Right hindlimb (tissue), 1 donor: ENCODE measurements at places on chromosomes 6 and 20.

DNA sequence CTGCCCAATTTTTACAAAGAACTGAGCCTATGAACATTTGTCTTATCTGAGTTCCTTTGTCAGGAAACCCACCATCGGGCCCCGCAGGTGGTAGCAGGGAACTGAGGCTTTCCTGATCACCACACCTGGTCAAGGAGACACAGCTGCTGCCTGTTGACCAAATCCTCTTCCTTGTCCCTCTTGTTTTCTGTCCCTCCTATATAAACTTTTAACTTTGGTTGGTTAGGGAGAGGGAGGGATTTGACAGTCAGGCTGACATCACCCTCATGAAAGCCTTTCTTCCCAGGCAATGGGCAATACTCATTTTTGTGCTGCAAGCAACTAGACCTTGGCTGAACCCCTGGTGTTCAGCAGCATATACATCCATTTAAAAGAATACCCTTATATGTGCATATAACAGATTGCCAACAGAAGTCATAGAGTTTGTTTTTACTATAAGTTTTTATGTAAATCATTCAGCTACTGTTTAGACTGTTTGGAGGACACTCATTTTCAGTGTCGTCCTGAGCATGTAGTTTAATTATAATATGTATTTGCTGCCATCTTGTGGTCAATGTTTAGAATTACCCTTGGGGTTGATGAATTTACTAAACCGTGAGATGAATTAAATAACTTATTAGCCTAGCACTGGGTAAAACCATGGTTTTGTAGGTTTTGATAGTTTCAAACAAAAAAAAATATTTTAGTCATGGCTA, 17.0 kb downstream of the CRISP1 start:
- no peak for DNase-seq

DNA sequence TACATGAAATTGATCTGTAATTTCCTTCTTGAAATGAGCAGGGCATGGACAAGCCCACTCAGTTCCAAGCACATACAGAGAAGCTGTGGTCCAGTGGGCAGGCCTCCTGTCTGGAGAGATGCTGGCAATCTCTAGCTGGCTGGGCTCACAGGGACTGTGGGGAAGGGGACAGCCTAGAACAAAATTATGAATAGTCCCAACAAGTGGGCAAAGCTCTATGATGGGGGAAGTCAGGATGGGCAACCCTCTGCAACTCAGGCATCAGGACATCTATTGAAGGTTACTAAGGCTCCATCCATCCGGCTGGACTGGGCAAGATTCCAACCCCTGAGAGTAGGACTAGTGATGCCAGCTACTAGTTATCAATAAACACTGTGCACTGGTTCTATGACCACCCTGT, 40.9 kb downstream of the TRERF1 start:
- no peak for DNase-seq

- no peak for DNase-seq
Observed at GRCh38 chr6:41675992-41676391, 37.7 kb downstream of the MDFI start.

DNA sequence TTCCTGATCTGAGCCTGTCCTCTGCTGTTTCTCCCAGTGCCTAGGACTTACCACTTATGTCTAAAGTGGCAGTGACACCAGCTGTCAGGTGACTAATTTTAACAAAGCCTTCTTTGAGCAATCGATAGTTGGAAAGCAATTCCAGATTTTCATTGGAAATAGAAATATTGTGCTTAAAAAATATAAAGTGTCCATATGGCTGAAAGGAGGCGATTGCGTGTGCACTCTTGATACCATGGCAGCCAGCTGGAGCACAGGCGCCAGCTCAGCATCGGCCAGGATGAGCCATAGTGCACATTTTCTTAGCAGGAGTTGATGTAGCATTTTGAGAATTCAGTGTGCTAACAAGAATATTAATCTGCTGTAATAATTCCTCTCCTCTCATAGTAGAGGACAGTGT, 70.0 kb downstream of the LRRC1 start:
- no peak for DNase-seq

GRCh38 chr20:17558154-17558940, 11.5 kb upstream of the DSTN start:
- DNase-seq, result peak; percentile 86

DNA sequence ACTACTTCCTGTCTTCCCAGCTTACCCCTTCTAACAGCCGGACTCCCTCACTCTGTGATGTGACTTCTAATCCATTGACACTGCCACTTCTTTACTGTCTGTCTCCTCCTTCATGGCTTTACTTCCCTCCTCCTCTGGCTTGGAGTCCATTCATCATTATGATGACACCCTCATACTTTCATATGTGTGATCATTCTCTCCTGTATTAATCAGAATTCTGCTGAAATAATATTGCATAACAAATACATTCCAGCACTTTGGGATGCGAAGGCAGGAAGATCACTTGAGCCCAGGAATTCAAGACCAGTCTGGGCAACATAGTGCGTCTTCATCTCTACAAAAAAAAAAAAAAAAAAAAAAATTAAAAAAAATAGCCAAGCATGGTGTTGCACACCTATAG, 147.9 kb upstream of the BTBD3 start:
- DNase-seq, result no peak

GRCh38 chr20:21707999-21708737, 2.7 kb downstream of the PAX1 start:
- DNase-seq, result no peak

- no peak for DNase-seq
Observed at GRCh38 chr6:157145656-157146285, 177.5 kb downstream of the TMEM242 start.

GRCh38 chr6:56814802-56815201, 140.1 kb upstream of the BEND6 start:
- DNase-seq, result no peak

GRCh38 chr6:109456111-109456583, 575 bp upstream of the MICAL1 start:
- DNase-seq, result no peak

GRCh38 chr6:158646023-158646910, 1.7 kb upstream of the DYNLT1 start:
- DNase-seq, result no peak

DNA sequence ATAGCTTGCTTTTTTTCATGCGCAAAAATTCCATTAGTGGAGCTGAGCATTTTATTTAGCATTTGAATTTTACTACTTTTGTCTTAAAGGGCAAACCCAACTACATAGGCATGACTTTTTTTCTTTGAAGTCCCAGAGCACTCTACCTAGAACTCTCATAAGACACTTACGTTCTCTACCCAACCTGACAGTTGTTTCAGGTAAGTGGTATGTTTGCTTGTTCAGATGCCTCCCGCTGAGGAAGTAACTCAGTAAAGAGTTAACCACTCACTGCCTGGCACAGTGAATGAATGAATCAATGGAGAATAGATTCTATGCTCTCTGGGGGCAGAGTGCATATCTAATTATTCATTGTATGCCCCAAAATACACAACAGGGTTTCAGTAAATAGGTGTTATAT, 212.3 kb upstream of the PRDM1 start:
- no peak for DNase-seq

- no peak for DNase-seq
Observed at GRCh38 chr6:116667623-116668022, 943 bp downstream of the ZUP1 start.

DNA sequence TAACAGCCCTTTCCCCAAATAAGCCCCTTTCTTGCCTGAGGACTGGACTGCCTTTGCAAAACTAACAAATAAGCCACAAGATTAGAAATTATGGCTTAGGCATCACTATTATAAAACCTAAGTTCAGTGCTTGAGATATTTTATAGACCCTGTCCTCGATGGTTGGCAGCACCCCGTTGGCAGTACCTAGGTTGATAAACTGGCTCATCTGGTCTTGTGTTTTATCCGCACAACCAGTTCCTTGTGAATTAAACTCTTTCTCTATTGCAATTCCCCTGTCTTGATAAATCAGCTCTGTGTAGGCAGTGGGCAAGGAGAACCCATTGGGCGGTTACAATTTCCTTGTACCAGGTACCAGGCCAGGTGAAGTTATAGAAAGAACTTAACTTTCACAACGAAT, 6.6 kb downstream of the LRP11 start:
- no peak for DNase-seq

DNA sequence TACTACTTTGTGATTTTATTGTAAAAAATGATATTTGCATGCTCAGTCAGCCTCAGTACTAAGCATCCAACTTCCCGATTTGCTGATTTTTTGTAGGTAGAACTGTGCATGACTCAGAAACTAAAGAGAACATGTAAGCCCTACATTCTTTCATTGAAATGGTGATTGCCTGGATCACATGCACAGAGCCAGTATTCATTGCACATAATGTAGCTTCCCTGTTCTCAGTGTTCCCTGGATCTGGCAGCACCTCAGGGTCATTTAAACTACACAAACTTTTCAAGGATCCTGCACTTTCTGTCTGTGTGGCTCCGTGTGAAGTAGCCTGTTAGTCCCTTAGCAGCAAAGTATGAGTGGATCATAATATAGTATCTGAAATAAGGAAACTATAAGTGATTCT, 422.9 kb upstream of the AGPAT4 start:
- DNase-seq, result no peak

- no peak for DNase-seq
Observed at GRCh38 chr6:80441131-80441530, 334.7 kb downstream of the BCKDHB start.

GRCh38 chr6:125379174-125379573, 77.4 kb upstream of the HDDC2 start:
- DNase-seq, result no peak

- no peak for DNase-seq
Observed at GRCh38 chr6:159966339-159966738, 2.5 kb upstream of the IGF2R start.

GRCh38 chr20:3277686-3278465, 38.9 kb upstream of the SLC4A11 start:
- no peak for DNase-seq

DNA sequence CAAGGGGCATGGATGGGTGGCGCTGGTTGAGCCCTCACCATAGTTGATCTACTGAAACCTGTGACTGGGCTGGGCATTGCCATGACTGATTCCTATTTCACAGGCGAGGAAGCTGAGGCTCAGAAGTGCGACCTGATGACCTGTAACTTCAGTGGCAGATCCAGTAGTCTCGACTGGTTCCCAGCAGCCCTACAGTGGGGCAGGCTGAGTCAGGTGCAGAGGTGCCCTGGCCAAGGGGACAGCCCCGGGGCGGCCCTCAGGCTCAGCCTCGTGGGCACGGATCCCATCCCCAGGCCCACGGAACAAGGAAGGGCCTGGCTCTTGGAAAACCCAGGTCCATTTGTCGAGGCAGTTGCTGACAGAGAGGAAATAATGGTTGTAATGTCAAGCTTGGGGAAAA, 283.0 kb downstream of the CDH4 start:
- no peak for DNase-seq

DNA sequence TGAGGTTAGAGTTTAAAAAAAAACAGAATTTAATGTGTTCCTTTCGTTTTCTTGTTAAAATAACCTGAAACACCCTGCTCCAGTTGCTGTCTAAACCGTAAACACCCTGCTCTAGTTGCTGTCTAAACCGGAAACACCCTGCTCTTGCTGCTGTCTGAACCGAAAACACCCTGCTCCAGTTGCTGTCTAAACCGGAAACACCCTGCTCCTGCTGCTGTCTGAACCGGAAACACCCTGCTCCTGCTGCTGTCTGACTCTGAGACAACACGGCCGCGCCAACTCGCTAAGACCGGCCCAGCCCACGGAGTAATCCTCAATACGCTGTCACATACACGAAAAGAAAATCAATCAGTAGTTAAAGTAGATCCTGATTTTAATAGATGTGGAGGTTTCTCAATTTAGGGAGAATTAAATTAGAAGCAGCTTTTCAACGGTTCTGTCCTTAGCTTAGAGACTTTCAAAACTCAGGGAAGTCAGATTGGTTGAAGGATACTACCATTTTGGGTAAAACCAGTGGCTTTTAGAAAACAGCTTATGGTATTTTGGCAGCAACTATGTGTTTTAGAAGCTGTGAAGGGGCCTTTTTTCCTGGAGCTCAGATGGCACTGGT, 98.3 kb downstream of the RAMACL start:
- DNase-seq, result peak; percentile 61

DNA sequence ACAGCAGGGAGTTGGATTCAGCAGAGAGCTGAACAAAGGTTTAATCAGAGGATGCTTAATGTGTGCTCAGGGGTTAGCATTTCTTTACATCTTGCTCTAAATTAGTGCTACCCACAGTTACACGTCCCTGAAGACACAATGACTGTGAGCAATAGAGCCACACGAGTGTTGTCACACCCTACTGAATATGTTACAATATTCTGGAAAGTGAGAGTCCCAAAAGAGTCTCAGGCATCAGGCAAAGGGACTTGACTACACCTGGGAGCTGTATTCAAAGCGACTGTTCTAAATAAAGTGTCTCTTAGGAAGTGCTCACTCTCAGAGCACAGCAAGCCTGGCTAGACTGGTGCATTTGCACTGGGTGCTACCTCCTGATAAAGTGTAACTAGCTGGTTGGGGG, 108.7 kb downstream of the GRM4 start:
- no peak for DNase-seq

GRCh38 chr6:3738381-3739131, 13.0 kb downstream of the PXDC1 start:
- no peak for DNase-seq

- DNase-seq, result no peak
Observed at GRCh38 chr6:29255530-29255929, 46.0 kb upstream of the OR14J1 start.

- no peak for DNase-seq
Observed at GRCh38 chr6:156796627-156797026, 19.4 kb downstream of the ARID1B start.

DNA sequence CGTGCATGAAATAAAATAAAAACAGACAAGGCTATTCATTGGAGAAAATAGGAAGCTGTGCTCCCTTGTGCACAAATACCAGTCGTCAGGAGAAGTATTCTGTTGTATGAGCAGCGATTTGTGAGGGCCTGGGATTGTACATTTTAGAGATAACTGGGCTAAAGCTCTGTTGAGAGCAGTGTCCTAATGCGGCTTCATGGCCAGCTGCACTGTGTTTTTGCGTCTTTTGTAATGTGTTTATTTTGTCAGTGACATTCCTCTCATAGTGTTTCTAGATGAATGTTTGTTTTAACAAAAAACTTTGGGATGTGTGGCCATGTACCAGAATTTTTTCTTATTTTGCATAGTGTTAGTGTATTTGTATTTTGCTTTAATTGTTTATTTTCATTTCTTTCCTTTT, 14.8 kb downstream of the ERMARD start:
- no peak for DNase-seq

GRCh38 chr6:113184291-113184690, 672.9 kb upstream of the MARCKS start:
- no peak for DNase-seq

GRCh38 chr6:63964366-63964765, 328.8 kb downstream of the PHF3 start:
- no peak for DNase-seq

DNA sequence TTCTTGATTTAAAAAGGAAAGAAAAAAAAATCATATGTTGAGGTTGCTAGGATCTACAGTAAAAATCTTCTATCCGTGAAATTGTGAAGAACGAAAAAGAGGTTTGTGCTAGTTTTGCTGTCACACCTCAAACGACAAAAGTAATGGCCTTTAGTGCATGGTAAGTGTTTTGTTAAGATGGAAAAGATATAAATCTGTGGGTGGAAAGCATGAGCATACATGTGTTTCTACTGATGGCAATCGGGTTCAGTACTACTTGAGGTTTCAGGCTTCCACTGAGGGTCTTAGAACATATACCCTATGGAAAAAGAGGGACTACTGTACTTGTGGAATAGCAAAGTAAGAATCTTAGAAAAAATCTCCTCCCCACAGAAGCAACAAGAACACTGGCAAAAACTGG, 58.0 kb downstream of the AHI1 start:
- DNase-seq, result no peak
